ENCODE measurements at places on chromosomes 3 and 15.

- no peak for DNase-seq
These were observed 17.4 kb upstream of the MKRN3 start for GRCh38 chr15:23548071-23548470.

- DNase-seq, result peak; percentile 39
These were observed 519 bp downstream of the ASB7 start for GRCh38 chr15:100602823-100603393.

DNA sequence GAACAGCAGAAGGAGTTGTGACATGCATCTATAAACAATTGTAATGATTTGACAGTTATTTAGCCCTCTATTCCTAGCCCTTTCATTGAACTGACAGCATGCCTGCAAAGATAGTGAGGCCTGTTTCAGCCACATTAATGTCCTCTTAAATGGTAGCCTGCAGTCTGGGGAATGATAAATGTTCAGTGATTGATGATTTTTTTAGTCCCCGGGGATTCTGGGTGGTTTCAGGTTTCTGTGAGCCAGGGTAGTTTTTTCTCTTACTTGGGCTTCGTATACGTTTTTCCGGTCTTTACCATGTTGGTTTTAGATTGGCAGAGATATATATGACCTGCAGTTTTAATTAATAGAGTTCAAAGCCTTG, 172.0 kb downstream of the TCF12 start:
- no peak for DNase-seq

GRCh38 chr3:31705736-31706135, 173.0 kb downstream of the STT3B start:
- no peak for DNase-seq

DNA sequence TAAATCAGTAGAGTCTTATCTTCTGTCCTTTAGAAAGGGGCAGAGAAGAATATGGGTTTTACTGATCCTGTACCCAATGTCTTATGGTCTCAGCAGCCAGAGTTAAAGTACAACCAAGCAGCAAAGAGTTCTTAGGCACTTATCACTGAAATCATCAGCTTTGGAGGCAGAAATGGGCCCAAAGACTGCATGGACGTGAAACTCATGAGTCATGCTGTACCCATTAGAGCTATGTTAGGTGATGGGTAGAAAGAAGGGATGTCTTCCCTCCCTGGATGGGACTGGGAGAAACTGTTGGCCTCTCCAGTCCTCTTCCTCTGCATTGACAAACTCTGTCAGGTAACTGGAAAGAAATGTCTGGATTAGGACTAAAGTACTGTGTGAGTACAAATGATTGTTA, 63.4 kb downstream of the EOMES start:
- DNase-seq, result no peak

GRCh38 chr3:106640353-106640752, 736.9 kb upstream of the CCDC54 start:
- DNase-seq, result no peak

- DNase-seq, result no peak
These were observed 34.6 kb upstream of the PPIB start for GRCh38 chr15:64197425-64197824.

Measured in CD4-positive, alpha-beta T cell treated with Interleukin-15 for 1 hour (primary cell).